ENCODE measurements at places on chromosomes 6 and 20.

GRCh38 chr20:44598423-44599305, 16.3 kb downstream of the PKIG start:
- no peak for DNase-seq

DNA sequence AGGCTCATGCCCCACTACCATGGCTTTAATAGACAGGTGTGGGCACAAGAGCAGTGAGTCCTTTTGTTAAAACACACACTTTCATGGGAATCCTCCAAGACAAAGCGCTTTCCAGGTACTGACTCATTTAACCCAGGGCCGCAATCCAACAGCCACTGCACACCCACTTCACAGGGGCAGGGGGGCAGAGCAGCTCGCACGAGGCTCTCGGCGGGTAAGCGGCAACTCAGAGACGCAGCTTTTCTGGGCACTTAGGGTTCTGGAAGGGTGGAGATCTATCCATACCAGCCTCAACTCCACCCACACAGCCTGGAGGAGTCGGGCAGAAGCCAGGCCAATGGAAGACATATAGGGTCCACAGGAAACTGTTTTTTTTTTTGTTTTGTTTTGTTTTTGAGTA, 28.6 kb downstream of the PSMG4 start:
- no peak for DNase-seq

DNA sequence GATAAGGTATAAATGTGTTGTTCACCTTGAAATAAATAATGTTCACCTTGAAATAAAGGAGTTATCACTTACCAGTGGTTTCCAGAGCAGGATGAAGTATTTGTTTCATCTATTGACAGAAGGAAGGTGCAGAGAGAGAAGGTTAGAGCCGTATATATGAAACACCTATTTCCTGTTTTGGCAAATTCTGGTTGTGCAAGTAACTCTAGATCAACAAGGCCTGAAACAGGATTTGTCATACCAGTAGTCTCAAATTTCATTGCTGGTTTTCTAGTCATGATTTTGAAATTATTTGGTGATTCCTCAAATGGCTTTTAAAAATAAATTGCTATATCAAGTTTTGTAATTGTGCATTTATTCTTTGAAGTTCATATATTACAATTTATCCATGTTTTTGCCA, at the start of gene CRISP3:
TSS of gene CRISP3 (minus strand) at position 130 of the 400 bp plus-strand sequence. CDS start at position 109, 21 bp downstream.
- DNase-seq = no peak

- DNase-seq = no peak
Measured at GRCh38 chr20:11234181-11234580, 560.4 kb upstream of the JAG1 start.

GRCh38 chr6:67642582-67642981, 992.5 kb upstream of the ADGRB3 start:
- no peak for DNase-seq

DNA sequence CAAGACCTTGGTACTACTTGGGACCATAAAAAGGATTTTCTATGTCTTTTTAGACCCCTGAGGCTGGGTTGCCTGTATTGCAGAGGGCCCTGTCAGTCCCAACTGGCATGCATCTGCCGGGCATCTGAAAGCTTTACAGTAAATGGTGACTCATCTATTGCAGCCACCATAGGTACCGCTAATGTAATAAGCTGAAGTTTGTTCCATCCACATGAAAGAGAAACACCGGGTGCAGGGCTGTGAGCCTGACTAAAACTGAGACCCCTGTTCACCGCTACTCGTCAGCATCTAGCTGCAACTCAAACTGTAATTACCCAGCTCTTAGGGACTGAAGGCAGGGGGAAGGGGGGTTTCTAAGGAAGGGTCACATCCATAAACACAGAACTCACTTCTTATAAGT, 49.5 kb downstream of the TRERF1 start:
- no peak for DNase-seq

GRCh38 chr20:51382111-51382985, 160.2 kb downstream of the NFATC2 start:
- DNase-seq = no peak

DNA sequence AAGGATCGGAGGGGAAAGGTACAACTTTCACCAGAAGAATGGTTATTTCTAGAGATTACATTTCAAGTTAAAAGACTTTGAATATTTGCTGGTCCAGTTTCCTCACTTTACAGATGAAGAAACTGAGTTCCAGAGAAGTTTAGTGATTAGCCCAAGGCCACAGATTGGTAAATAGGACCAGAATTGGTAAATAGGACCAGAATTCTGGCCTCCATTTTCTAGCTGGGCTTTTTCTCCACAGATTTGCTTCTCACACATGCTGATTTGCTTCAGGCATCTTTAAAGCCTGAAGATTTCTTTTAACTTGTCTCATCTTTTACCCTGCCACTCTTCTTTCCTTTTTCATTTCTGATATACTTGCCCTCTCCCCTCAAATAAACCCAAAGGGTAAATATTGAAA, 5.2 kb upstream of the LIN28B start:
- DNase-seq = no peak

GRCh38 chr6:6747371-6747770, 158.9 kb downstream of the LY86 start:
- no peak for DNase-seq

DNA sequence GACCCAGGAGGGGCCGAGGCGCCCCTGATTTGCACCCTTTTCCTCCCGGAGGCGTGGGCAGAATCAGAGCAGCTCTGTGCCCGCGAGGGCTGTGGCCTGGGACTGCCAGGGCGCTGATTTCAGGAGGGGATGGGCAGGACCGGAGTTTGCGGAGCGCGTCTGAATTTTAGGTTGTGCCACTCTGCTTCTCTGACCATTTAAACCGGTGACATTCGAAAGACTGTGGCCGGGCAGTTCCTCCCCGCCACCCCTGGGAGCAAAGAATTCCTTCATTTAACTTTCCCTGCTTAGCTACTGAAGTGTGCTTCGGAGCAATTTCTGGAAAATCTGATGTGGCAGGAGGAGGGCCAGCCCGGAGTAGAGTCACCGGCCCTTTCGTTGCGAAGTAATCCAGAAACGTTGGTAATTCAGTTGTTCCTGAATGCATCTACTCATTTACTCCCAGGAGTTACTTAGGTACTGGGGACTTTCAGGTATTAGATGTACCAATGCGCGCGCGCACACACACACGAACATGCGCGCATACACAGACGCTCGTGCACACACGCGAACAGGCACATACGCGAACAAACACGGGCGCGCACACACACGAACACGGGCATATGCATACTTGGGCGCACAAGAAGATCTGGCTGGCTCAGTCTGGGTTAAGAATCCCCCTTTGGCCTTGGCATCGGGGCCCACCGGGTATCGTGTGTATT, 568 bp downstream of the CCDC170 start:
- no peak for DNase-seq

DNA sequence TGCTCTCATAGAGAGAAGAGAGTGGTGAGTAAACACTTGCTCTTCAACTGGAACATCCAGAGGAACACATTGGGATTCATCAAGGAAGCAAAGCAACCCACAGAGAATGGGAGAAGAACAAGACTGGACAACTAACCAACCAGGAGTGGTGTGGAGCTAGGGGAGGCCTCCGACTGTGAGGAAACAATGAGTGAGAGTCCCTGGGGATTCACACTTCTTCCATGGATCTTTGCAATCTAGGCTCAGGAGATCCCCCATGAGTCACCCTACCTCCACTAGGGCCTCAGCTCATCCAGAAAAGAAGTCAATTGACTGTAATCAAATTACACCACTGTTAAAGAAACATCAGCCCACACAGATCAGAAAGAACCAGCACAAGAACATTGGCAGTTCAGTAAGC, 42.3 kb upstream of the CLVS2 start:
- DNase-seq = no peak
